ENCODE measurements at places on chromosomes 7 and 10.

DNA sequence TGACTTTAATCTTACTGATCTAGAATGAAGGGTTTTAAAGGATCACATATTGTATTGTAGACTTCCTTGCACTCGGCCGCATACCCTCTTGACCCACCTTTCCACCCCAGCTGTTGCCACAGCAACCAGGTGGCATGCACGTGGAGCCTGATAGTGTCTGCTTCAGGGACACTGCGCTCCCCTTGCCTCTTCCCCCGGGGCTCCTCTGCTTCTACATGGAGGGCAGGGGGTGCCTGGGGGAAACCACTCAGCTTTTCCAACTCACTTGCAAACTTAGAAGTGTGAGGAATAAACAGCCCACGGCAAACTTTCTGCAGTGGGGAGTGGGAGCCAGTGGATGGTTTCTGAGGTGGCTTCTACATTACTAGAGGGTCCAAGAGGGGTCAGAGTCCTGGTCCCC is 458.6 kb downstream of the PLXNA4 start:
- DNase-seq = no peak

DNA sequence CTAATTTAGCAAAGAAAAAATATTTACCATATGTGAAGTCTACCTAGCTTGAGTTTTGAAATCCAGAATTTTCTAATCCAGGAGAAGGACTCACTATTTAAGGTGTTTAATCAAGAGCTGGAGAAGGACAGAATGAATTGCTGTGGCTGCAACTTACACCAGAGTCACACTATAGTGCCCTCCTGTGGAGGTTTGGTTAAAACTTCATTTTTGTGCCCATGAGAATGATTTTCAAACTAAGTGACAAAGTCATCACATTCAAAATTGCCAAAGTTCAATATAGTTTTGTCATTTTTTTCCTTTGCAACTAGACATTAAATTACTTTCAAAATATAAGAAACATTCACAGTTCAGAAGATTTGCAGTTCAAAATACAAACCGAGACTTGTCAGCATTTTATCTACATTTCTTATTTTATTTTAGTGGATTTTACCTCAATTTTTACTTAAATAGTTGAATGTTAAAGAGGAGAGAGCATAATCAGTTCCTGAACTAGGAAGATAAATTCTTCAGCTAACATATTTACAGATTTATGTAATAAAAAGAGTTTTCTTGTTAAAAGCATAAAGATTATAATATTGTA is 70.7 kb downstream of the CABCOCO1 start:
- DNase-seq = peak; percentile 49

DNA sequence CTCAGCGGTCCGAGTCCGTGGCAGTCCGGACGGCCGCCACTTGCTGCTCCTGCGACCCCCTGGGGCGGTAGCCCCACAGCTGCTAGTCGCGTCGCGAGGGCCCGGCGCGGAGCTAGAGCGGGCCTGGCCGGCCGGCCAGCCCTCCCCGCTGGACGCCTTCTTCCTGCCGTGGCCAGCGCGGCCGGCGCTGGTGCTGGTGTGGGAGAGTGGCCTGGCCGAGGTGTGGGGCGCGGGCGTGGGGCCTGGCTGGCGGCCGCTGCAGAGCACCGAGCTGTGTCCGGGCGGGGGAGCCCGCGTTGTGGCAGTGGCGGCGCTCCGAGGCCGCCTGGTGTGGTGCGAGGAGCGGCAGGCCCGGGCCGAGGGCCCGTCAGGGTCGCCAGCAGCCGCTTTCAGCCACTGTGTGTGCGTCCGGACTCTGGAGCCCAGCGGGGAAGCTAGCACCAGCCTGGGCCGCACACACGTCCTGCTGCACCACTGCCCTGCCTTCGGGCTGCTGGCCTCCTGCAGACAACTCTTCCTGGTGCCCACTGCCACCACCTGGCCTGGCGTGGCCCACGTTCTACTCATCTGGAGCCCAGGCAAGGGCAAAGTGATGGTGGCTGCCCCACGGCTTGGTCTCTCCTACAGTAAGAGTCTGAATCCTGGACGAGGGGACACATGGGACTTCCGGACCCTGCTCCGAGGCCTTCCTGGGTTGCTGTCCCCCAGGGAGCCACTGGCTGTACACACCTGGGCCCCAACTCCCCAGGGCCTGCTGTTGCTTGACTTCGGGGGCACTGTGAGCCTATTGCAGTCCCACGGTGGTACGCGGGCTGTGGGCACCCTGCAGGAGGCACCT is 631 bp downstream of the HPS6 start:
- DNase-seq = no peak

DNA sequence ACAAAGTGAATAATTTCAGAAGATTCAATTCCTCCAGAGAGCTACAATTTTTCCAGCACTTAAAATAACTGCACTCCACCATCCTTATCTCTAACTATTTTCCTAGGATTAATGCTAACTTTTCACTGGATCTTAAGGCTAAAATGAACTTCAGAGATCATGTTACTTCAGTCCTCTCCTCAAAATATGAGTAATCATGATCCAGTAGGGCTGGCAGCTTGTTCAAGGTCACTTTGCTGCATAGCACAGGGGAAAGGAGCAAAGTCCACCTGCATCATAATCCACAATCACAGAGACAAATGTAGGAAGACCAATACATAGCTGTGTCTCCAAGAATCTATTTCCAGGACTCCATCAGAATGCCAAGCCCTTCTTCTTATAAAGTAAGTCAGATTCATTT is 150.3 kb downstream of the LRRTM3 start:
- DNase-seq = no peak

DNA sequence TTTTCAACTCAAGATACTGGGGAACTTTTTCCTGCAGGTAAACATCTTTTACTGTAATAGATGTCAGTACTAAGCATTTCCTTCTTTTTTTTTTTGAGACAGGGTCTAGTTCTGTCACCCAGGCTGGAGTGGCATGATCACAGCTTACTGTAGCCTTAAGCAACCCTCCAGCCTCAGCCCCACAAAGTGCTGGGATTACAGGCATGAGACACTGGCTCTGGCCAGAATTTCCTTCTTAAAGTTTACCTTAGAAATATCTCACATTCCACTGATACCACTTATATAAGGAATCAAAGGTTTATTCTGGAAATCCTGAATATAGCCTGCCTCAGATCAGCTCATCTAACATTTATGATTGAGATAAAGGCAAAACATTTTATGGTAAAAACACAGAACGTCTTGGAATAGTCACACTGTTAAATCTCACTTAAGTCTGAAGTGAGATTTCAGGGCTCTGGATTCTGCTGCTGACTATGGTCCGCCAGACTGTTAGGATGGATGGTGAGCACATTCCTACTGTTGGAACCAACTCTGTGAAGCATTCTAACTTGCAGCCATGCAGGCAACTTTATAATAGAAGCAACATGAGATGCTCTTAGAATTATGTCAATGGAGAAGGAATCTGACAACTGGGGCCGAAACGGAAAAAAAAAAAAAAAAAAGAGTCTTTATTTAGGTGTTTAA is 151.9 kb downstream of the ZMYND11 start:
- DNase-seq = no peak

GRCh38 chr10:131818510-131819234 is 82.1 kb upstream of the PPP2R2D start:
- peak; percentile 2 for DNase-seq

GRCh38 chr7:11642276-11642675 is 189.7 kb downstream of the THSD7A start:
- DNase-seq = no peak

GRCh38 chr7:87877366-87878040 is 1.2 kb downstream of the DBF4 start:
- DNase-seq = no peak

- peak; percentile 30 for DNase-seq
Measured at GRCh38 chr10:43906490-43906889, 257.8 kb upstream of the ZNF32 start.

DNA sequence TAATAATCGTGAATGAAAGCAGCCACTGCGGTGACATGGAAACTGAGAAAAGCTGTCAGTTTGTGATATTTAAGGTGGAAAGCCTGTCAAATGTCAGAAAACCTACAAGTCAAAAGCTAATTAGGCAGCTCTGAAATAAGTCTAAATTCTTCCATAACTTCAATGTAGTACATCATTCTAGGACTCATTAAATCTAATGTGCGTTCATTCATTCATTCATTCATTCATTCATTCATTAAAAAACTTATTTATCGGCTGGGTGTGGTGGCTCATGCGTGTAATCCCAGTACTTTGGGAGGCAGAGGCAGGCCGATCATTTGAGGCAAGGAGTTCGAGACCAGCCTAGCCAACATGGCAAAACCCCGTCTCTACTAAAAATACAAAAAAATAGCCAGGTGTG is 79.7 kb downstream of the ATE1 start:
- DNase-seq = no peak

- DNase-seq = peak; percentile 44
Measured at GRCh38 chr10:128540781-128541761, 414.8 kb upstream of the MKI67 start.

DNA sequence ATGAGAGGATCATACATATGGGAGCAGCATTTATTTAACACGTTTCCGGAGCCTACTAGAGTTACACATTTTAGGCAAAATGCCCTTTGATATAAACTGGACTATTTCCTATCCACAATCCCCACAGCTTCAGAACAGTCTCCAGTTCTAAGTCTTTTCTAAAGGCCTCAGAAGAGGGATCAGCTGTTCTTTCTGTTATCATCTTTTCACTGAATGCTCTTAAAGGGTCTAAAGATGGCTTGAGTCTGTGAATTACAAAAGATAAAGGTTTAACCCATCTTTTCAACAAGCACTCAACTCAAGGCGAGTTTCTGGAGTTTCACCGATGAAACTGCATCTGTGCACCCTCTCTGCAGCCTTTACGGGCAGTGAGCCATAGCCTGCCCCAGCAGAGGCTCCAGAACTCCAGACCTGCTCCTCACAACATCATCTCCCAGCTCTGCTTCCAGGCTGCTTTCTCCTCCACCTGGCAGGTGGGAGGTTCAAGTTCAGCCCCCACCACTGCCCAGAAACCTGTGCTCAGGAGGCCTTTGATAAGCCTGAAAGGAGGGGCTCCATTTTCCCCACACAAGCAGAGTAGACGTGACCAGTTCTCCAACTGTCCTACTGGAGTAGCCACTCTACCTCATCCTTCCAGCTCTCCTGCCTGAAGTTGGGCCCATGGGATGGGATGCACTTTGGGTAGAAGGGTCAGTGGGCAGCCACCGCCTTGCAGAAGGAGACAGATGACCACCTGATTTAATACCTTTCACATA is 53.4 kb downstream of the HSPA12A start:
- DNase-seq = no peak

DNA sequence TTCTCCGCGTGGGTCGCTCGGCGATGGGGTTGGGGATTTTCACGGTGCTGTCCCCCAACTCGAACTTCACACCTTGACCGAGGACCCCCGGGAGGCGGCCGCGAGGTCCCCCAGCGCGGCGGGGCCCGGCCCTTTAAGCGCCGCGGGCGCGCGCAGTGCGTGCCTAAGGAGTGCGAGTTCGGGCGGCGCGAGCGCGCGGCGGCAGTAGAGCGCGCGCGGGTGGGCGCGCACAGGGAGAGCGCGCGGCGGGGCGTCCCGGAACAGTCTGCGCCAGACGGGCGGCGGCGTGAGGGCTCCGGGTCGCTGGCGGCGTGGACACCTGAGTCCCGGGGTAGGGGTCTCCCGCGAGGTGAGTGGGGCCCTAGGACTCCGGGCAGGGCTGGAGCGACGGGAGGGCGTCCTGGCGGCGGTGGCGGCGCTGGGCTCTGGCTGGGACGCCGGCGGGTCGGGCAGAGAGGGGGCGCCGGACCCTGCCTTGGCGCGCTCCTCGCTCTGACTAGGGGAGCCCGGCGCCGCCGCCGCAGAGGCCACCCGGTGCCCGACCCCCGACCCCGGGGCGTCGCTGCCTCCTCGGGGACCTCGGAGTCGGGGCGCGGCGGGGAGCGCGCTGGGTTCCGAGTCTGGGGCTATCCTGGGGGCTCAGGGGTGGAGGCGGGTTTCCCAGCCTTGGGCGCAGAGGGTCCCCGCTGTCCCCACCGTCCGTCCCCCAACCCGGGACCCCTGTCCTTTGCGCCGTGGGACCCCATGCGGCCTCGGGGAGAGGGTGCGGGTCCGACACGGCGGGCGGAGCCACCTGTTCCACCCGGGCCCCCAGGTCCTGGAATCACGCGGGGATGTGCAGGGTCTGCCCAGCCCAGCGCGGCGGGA is at the start of gene PROSER2:
Gene PROSER2 (plus strand): TSS at position 235 of the 867 bp plus-strand sequence. CDS start 28,722 bp downstream, outside the sequence.
- peak; percentile 73 for DNase-seq

GRCh38 chr10:124748166-124748565 is 4.0 kb upstream of the FAM53B start:
- DNase-seq = no peak

Measured in testis (tissue), 5 donors.